Kidney tubule cell (primary cell): ENCODE measurements at places on chromosomes 16 and 17.

DNA sequence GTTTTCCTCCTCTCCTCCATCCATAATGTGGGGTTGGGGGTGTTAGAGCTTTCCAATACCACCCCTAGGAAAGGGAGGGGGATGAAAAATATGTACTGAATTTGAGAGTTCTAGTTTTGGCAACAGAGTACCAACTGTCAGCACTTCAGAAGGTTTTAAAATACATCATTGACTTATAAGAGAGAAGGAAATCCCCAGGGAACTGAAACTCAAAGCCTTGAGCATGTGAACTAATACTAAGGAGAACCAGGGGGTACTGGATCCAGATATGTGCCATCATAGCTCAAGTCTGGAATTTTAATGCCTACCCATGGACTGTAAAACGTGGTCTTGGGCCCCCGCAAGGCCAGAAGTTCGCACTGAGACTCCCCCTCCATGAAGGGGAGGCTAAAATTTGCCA lies 15.8 kb downstream of the CACNG5 start:
- no peak for DNase-seq

- no peak for DNase-seq
Observed at GRCh38 chr16:71623597-71623996, 2.4 kb upstream of the MARVELD3 start.

DNA sequence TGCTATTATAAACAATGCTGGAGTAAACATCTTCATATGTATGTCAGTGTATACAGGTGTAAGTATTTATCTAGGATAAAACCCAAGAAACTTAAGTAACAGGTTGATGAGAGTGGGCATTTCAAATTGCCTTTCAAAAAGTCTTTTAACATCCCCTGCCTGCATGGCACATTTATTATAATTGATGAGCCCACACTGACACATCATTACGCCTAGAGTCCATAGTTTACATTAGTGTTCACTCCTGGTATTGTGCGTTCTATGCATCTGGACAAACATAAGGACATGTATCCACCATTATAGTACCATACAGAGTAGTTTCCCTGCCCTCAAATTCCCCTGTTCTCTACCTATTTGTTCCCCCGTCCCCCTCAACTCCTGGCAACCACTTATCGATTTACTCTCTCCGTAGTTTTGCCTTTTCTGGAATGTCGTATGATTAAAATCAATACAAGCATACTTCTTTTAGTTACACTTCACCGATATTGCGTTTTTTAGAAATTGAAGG lies 53.7 kb downstream of the NACA2 start:
- no peak for DNase-seq

- DNase-seq = no peak
Observed at GRCh38 chr17:66381701-66382362, 79.4 kb downstream of the PRKCA start.

DNA sequence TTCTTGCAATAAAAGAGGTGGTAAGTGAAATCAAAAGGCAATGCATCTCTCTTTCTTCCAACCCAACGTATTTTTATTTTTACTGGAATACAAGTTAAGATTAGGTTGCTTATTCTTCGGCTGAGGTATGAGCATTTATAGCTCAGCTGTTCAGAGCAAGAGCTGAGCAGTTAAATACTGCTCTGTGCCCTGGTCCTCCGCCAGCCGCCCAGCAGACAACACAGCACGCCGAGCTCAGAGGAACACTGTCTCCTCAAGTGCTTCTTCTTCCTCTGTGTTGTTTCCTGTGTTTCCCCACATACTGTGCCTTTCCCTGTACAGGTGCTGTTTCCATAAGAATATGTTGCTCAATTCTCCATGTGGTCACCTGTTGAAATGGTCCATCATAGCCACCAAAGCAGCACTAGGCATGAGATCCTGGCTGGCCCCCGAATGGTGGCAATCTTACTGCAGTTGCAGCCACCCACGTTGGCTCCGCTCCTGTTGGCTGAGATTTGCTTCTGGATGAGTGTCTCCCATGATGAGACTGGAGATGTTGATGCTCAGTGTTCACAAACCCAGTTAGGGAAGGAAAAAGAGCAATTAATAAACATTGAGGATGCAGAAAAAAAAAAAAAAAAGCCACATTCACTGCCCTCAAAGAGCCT lies 515.3 kb downstream of the GRIN2A start:
- DNase-seq = no peak

GRCh38 chr16:66265556-66266141 lies 100.8 kb upstream of the CDH5 start:
- DNase-seq = no peak

DNA sequence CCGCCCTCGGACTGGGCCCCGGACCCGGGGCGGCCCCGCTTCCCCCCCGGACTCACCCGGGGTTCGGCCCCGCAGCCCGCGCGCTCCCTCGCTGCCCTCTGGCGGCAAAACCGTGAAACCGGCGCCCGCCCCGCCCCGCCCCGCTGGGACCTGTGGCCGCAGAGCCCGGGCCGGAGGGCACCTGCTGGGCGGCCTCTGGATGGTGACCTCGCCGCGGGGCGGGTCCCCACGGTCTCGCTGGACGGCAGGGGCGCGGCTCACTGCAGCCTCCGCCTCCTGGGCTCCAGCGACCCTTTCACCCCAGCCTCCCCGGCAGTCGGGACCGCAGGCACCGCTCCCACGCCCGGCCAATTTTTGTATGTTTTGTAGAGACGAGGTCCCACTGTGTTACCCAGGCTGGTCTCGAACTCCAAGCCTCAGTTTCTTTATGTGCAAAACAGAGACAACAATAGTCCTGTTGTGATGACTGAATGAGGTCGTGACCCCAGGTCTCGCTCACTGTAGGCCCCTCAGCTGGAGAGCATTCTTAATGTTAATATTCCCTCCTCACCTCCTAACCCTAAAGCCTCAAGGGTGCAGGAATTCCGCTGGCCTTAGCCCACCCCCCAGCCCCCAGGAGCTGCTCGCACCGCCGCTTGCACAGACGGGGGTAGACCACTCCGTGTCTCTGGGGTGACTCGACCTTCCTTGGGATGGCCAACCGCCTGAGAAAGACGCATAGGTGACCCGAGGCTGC lies 33.7 kb upstream of the RPH3AL start:
- peak; percentile 69 for DNase-seq

DNA sequence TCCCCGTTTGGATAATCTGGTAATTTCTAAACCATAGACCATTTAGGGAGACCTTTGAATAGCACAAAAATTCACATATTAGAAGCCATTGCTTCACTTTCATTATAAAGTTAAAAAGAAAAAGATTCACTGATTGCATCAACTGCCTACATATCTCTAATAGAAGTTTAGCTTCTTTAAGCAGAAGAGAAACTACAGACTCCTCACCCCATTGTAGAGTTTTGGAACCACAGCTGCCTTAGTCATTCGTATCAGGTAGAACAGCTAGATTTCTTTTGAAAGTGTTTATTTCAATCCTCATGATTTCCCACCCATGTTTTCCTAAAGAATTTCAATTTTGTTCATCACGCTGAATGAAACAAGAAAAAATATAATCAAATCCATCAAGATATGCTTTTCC lies 144.8 kb downstream of the CDH8 start:
- DNase-seq = no peak

DNA sequence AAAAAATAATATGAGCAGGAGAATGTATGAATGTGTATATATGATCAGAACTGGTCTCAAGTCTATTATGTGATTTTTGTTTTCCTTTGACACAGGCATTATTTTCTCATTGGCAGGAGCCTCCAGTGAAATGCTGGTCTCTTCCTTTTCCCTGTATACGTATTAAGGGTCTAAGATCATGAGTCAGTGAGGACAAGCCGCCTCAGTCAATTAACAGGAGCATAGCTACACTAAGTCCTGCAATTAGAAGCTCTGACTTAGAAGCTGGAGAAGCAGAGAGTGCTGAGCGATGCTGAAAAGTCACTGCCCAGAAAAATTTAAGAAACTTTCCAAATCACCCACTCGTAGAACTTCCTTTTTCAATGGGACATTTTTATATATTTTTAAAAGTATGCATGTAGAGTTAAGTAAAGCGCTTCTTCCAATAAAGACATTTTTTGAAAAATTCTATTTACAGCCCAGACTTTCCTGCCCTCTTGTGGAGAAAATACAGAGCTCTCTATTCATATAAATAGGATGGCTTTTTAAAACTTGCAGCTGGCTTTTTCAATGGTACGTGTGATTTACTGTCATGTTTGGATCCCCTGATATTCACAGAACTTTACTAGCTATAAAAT lies 70.2 kb upstream of the PSMD7 start:
- no peak for DNase-seq

- DNase-seq = peak; percentile 87
Observed at GRCh38 chr17:30600060-30600829, 123.0 kb downstream of the GOSR1 start.

GRCh38 chr17:50311483-50311882 lies 34.4 kb upstream of the XYLT2 start:
- DNase-seq = no peak

GRCh38 chr16:4900036-4900435 lies 36.9 kb downstream of the PPL start:
- no peak for DNase-seq

- DNase-seq = no peak
Observed at GRCh38 chr17:570388-570787, 144.3 kb downstream of the VPS53 start.

- DNase-seq = no peak
Observed at GRCh38 chr16:89913408-89914387, 5.0 kb upstream of the MC1R start.

- DNase-seq = no peak
Observed at GRCh38 chr16:83847371-83848225, 39.8 kb downstream of the HSBP1 start.

DNA sequence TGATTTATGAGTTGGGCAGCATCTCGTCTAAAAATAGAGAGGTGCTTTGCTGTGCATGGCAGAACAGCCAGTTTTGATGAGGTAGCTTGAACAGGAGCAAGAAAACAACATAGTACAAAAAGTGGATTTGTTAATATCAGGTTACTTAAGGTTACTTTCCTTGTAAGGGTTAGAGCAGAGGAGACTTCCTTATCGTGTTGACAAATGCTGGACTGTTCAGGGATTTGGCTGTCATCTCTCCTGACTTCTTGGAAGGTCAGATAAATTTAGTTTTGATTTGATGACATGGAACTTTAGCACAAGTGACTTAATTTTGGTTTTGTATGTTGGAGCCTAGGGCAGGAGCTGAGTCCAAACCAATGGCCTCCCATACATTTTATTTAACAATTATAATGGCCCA lies 163.9 kb upstream of the ELAC2 start:
- no peak for DNase-seq

GRCh38 chr17:73031472-73031871 lies 61.0 kb downstream of the SLC39A11 start:
- DNase-seq = no peak

GRCh38 chr16:25033852-25034251 lies 18.7 kb upstream of the ARHGAP17 start:
- peak; percentile 70 for DNase-seq

DNA sequence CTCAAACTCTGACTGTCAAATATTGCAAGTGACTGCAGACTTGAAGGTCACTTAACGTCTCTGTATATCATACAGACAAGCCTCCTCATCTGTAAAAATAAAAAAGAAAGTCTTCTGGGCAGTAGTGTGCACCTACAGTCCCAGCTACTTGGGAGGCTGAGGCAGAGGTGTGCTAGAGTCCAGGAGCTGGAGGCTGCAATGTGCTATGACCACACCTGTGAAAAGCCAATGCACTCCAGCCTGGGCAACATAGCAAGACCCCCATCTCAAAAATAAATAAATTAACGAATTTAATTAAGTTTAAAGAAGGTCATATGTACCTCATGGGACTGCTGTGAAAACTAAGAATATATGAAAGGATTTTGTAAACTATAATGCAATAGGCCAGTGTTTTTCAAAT lies 35.0 kb upstream of the C17orf78 start:
- DNase-seq = no peak

- peak; percentile 43 for DNase-seq
Observed at GRCh38 chr16:80253741-80254140, 287.1 kb upstream of the DYNLRB2 start.

- no peak for DNase-seq
Observed at GRCh38 chr17:29051194-29051593, 8.3 kb downstream of the PIPOX start.

- DNase-seq = peak; percentile 15
Observed at GRCh38 chr16:53899431-53899830, 195.5 kb downstream of the FTO start.

DNA sequence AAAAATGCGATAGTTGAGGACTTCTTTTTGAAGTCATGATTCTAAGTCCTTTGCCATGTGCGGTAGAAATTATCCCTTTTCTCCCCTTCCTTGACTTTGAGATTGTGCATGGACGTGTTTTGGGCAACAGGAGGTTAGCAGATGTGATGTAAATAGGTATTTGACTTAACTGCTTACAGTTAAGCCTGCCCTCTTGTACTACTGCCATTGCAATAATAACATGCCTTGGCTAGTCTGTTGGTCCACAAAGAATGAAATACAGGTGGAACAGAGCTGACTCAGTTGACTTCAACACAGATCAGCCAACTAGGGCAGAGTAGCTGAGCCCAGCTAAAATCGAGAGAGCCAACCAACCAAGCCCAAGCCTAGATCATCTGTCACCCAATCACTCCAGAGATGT lies 125.5 kb downstream of the BRIP1 start:
- DNase-seq = no peak

DNA sequence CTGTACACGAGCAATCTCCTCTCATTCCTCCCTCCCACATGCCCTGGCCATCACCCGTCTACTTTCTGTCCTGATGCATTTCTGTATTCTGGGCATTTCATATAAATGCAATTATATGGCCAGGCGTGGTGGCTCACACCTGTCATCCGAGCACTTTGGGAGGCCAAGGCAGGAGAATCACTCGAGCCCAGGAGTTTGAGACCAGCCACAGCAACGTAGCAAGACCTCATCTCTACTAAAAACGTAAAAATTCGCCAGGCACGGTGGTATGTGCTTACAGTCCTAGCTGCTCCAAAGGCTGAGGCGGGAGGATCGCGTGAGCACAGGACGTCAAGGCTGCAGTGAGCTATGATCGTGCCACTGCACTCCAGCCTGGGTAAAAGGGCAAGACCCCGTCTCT lies 4.8 kb downstream of the MEAK7 start:
- no peak for DNase-seq

DNA sequence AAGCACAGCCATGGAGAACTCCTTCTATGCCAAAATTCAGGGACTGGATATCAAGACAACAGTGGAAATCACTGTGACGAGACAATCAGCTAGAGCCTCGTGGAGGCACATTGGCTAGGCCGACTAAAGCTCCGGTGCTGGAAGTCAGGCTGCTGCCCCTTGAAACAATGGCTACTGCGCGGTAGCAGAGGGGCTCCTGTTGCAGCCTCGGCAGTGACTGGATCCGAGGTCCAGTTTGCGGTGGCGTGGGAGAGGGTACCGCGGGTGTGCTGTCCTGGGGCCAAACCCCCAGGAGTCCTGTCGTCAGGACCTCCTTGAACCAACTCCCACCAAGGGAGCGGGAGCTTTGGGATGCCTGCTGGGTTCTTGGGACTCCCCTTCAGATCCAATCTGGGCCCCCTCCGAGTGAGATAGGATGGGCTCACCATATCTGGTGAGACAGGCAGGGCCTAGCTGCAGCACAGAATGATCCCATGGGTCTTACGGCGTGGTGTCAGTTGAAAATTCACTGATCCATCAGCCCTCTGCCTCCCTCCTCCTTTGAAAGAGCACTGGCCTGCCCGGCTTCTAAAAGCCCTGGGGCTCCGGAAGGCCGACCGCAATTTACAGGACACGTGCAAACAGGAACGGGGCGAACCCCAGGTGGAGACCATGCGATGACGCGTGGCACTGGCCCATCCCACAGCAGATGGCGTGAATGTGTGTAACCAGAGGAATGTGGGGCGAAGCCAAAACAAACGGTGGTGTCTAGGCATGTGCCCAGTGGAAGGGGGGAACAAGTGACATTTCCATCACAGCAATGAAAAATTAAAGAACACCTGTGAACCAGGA lies 15.8 kb upstream of the KCNJ18 start:
- DNase-seq = no peak
